ENCODE measurements at places on chromosomes 3 and 15.

DNA sequence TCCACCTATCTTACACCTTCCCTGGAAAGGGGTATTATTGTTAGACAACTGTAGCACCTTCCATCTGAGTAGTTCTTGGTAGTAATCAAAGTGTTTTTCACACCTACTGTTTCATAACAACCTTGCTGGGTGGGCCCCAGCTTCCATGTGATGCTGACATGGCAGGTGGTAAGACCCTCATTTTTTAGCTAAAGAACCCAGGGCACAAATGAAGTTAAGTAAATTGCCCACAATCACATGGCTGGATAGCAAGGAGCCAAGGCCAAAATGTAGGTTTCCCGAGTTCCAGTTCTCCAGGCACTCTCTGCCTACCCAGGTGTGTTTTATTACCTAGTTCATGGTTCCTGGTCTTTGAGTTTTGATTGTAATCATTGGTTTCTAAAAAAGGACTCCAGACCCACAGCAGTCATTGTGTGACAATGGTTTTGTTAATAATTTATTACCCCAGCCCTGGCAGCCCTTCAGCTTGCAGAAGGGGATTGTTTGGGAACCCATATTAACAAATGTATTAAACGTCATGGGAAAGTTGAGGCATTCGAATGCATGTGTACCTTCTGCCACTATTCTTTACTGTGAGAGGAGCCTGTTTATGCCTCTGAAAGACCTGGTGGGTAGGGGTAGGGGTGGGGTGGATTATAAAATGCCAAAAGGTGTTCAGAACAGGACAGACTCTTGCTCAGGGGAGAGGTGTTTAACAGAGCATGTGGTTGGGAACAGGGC, 222.2 kb upstream of the BHLHE40 start:
- no peak for DNase-seq

- no peak for DNase-seq
Measured at GRCh38 chr3:168371846-168372245, 276.1 kb upstream of the GOLIM4 start.

GRCh38 chr3:77906102-77906709, 866.3 kb downstream of the ROBO2 start:
- DNase-seq = no peak

DNA sequence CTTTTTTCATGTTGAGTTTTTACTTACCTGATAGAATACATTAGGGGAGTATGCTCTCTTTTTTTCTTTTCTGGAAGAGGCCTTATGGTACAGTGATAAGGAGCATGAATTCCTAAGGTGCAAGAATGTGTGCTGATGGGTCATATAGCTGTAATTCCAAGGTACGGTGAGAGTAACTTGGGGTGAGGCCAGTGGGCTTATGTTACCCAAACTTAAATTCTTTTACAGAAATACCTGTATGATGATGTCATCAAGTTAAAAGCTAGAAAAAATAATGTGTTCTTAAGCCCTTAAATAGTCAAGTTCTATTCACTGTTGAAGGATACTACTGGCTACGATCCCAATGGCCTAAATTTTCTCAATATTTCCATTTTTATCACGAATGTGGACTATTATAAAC, 111.2 kb downstream of the GMPS start:
- no peak for DNase-seq

DNA sequence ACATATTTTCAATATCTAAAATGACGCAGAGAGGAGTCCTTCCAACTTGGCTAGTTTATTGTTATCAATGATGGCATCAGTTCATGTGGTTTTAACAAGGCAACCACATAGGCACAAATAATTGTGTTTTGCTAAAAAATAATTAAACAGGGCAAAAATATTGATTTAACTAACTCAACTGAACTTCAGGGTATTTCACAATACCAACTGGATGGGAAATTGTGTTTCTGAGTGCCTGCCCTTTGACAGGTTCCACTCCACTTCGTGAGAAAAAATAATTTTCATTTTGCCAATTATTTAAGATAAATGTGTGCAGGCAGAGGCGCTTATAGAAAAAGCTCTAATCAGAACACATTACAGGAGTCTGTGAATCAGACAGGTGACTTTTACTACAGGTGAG, 689.3 kb upstream of the CCDC54 start:
- no peak for DNase-seq

- DNase-seq = no peak
Measured at GRCh38 chr3:50255251-50255615, 13.7 kb upstream of the SEMA3B start.

DNA sequence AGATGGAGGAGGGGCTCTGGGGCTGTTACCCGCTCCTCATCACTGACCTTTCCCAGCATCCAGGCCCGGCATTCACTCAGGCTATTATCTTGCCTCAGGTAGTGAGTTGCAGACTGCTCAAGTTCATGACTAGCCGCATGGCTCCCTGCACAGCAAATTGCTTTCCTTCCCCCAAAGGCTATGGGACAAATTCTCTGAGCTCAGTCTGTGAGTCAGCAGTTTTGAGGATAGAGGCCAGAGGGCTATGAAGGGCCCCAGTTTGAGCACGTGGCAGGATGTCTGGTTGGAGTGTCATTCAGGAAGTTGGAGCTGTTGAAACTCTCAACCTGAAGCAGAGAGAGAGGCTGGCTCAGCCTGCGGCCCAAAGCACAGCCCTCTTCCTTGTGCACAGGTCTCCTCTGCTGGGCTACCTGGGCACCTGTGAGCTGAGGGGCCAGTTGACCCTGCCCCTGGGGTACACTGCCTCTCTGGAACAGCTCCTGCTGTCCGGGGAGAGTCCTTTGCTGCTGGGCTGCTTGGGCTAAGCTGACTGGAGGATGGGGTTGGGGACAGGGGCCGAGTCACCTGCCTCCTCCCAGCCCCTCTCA, 7.9 kb downstream of the FAH start:
- DNase-seq = peak; percentile 60
